ENCODE measurements at places on chromosomes 2 and 18. TPM values are rescaled to one million over a fixed set of nuclear protein-coding genes. Genes with fewer than 3 reads are reported as not detected.

DNA sequence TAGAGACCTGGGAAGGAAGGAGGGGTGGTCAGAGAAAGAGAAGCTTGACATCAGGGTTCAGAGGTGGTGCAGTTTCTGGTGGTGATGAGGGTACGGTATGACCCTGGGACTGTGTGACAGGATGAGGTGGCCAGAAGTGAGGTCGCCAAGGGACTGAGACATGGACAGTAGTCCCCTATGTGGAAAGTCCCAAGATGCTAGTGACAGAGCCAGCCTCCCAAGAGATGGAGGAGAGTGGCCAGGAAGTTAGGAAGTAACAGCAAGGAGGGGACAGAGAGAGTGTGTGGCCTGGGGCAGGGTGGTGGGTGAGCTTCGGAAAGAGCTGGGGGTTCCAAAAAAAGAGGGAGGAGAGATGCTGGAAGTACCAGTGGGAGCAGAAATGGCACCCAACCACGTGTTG lies 66.0 kb downstream of the SMAD7 start:
- no peak overlapping the region for H3K27ac ChIP-seq
- no peak overlapping the region for H3K4me3 ChIP-seq
- no peaks in the 10 kb centered on the region for H3K27me3 ChIP-seq
- H3K4me1 ChIP-seq, result no peaks in the 10 kb centered on the region
- no peaks in the 10 kb centered on the region for H3K36me3 ChIP-seq

GRCh38 chr2:32258242-32258641 lies 6.4 kb downstream of the NLRC4 start:
- no peaks in the 10 kb centered on the region for H3K4me1 ChIP-seq
- no peak overlapping the region for H3K4me3 ChIP-seq
- no peaks in the 10 kb centered on the region for H3K27me3 ChIP-seq
- no peak for DNase-seq

- no peak overlapping the region for H3K4me3 ChIP-seq
- no peak for DNase-seq
These were observed 406.1 kb upstream of the SOX11 start for GRCh38 chr2:5285872-5286769.

- no peaks in the 10 kb centered on the region for H3K36me3 ChIP-seq
- no peak overlapping the region for H3K27ac ChIP-seq
- H3K4me3 ChIP-seq, result no peak overlapping the region
- DNase-seq, result no peak
- no peaks in the 10 kb centered on the region for H3K27me3 ChIP-seq
These were observed 126.8 kb downstream of the MARCHF4 start for GRCh38 chr2:216245391-216245975.

- H3K4me3 ChIP-seq, result no peak overlapping the region
- DNase-seq, result no peak
- H3K27ac ChIP-seq, result no peak overlapping the region
- H3K27me3 ChIP-seq, result no peaks in the 10 kb centered on the region
- H3K4me1 ChIP-seq, result peaks cover 8% of the 10 kb centered on the region
These were observed 213.0 kb downstream of the TMEM247 start for GRCh38 chr2:46692316-46692715.

- H3K4me1 ChIP-seq, result no peaks in the 10 kb centered on the region
- no peaks in the 10 kb centered on the region for H3K27me3 ChIP-seq
- DNase-seq, result no peak
- no peak overlapping the region for H3K4me3 ChIP-seq
- H3K27ac ChIP-seq, result no peak overlapping the region
- no peaks in the 10 kb centered on the region for H3K36me3 ChIP-seq
These were observed 70.0 kb downstream of the TBR1 start for GRCh38 chr2:161486111-161486510.

GRCh38 chr2:196183172-196183473 lies 11.7 kb upstream of the STK17B start:
- no peak for DNase-seq
- H3K4me1 ChIP-seq, result no peaks in the 10 kb centered on the region
- H3K27ac ChIP-seq, result no peak overlapping the region

- H3K4me1 ChIP-seq, result peaks cover 72% of the 10 kb centered on the region
- no peak overlapping the region for H3K4me3 ChIP-seq
- peak; percentile 64 for DNase-seq
- no peaks in the 10 kb centered on the region for H3K27me3 ChIP-seq
- H3K27ac ChIP-seq, result peak overlapping the region; percentile 70
These were observed 173.9 kb downstream of the HDAC4 start for GRCh38 chr2:239226677-239227581.

- H3K36me3 ChIP-seq, result no peaks in the 10 kb centered on the region
- H3K4me1 ChIP-seq, result no peaks in the 10 kb centered on the region
- no peak for DNase-seq
- no peak overlapping the region for H3K27ac ChIP-seq
- H3K4me3 ChIP-seq, result no peak overlapping the region
These were observed 128.4 kb upstream of the CBLN2 start for GRCh38 chr18:72672364-72673184.

DNA sequence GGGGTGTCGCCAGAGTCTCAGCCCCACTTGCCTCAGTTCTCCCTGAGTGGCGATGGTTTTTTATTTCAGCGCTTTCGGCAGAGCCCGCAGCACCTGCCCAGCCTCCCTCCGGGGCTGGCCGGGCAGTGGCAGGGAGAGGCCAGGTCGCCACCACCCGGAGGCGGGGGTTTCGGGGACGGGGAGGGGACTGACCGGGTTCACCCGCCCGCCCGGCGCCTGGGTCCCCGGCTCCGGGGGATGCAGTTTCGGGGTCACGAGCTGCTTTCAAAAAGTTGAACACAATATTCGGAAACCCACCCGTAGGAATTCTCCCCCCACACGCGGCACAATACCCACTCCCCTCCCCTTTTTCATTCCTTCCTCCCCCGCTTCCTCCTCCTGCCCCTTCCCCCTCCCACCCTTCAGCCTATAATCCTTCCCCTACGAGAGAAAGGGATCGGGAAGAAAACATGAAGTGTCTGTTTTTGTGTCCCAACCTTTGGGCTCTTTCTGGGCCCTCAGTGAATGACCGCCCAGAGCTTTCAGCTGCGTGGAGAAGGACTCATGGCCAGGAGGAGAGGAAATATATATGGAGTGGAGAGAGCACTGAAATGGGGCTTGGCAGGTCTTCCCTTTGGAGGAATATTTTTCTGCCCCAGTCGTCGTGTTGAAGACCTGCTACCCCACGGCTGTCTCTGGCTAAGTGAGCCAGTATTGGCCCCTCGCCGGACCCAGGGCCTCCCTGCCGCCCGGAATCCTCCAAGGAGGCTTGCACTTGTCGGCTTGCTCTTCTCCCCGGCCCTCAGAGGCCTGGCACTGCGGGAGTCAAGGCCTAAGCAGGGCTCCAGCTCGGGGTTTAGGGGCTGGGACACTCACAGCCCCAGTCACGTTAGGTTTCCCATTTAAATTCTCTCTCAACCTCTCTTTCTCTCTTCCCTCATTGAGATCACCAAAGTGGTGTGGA lies 2.1 kb upstream of the SIX3 start:
- DNase-seq, result no peak
- H3K36me3 ChIP-seq, result no peaks in the 10 kb centered on the region
- H3K4me1 ChIP-seq, result peaks cover 69% of the 10 kb centered on the region
- peaks cover 100% of the 10 kb centered on the region for H3K27me3 ChIP-seq
- H3K4me3 ChIP-seq, result peak overlapping the region; percentile 38

DNA sequence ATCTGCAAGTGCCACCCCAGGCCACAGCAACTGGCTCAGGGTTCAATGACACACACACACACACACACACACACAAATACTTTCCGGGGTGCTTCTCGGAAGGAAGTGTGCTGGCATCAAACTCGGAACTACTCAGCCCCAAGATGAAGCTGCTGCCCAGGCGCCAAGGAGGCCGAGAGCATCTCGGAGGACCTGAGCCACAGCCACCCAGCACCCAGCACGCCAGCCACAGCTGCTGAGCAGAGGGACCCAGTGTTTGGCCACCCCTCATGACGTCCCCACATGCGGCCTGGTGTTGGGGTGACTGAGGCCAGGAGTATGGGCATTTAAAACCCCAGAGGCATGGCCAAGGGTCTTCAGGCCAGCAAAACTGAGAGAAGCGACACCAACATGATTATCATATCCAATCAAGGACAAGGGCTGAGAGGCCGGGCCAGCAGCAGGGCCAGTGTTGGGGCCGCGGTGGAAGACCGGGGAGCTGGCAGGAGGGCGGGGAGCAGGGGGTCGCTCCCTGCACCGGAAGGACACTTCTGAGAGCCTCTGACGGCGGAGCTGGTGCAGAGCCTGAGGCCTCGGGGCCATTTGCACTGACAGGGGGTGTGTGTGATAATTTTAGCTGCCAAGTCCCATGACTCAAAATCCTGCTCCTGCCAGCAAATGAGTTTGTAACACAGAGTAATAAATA lies 61.8 kb downstream of the BIN1 start:
- no peaks in the 10 kb centered on the region for H3K27me3 ChIP-seq
- H3K4me3 ChIP-seq, result no peak overlapping the region
- peaks cover 13% of the 10 kb centered on the region for H3K4me1 ChIP-seq
- peak; percentile 57 for DNase-seq

- H3K4me3 ChIP-seq, result no peak overlapping the region
- no peak overlapping the region for H3K27ac ChIP-seq
- H3K27me3 ChIP-seq, result no peaks in the 10 kb centered on the region
- DNase-seq, result no peak
- H3K36me3 ChIP-seq, result no peaks in the 10 kb centered on the region
These were observed 1178.7 kb upstream of the NRXN1 start for GRCh38 chr2:52210611-52211010.

GRCh38 chr2:7992612-7993602 lies 688.9 kb upstream of the ID2 start:
- no peak overlapping the region for H3K4me3 ChIP-seq
- no peaks in the 10 kb centered on the region for H3K36me3 ChIP-seq
- H3K27me3 ChIP-seq, result no peaks in the 10 kb centered on the region
- no peak overlapping the region for H3K27ac ChIP-seq
- peaks cover 2% of the 10 kb centered on the region for H3K4me1 ChIP-seq

PLGLB2 gene
- 2.3 TPM for total RNA-seq

ABCG8 gene
- total RNA-seq, result not detected

USP14 gene
- 31.2 TPM for total RNA-seq

UGT1A3 gene
- total RNA-seq, result not detected

Data from suprapubic skin (tissue), 4 donors.